ENCODE measurements at places on chromosomes 1 and 21.

DNA sequence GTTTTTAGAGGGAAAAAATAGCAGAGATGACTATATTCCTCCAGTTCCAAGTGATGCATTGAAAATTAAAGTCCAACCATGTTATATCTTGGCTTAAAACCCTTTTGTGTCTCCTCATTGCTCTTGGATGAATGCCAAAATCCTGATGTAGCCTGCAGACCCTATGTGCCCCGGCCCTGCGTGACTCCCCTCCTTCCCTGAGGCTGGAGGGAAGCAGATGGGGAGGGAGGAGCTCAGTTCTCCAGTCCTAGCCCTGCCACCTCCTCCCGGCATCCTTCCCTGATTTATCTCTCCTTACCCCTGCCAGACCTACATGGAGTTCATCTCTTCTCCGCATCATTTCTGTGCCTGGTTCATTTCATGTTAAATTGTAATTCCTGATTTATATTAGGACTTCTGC, 397.4 kb downstream of the PTPRU start:
- no peak for DNase-seq

DNA sequence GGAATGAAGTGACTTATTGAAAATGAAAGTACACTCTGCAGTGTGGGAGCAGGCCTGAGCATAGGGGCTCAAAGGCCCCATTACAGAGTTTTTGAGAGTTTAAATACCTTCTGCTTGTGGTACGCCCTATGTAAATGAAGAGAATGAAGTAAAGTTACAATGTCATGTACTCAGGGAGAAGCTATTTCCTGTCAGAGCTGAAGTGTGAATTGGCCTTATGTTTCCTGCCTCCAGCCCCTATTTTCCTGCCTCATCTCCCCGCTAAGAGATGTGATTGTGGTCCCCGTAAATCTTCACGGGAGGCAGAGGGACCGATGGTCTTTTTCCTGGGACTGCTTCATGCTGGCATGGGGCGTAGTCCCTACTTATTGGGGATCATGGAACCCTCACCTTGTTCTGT, 2.5 kb upstream of the ZNF683 start:
- no peak for DNase-seq

GRCh38 chr1:37147392-37147831, 113.1 kb upstream of the GRIK3 start:
- DNase-seq = no peak

DNA sequence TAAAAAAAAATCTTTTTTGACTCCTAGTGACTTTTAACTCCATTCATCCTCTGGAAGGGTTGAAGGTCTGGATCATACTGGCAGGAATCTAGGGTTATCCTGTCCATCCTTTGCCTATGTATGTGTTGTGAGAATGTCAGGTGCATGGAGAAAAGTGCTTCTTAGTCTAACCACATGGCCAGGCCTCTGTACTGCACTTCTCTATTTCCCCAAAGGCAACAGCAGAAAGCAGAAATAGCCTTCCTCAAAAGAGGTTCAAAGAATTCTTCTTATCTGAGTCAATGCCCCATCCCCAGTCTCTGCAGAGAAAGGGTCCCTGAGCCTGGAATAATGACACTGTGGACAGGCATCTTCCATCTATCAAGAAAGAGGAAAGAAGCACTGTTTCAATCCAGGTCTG, 85.7 kb upstream of the CD34 start:
- DNase-seq = no peak

- DNase-seq = no peak
Measured at GRCh38 chr21:45252448-45252925, 35.2 kb downstream of the POFUT2 start.

DNA sequence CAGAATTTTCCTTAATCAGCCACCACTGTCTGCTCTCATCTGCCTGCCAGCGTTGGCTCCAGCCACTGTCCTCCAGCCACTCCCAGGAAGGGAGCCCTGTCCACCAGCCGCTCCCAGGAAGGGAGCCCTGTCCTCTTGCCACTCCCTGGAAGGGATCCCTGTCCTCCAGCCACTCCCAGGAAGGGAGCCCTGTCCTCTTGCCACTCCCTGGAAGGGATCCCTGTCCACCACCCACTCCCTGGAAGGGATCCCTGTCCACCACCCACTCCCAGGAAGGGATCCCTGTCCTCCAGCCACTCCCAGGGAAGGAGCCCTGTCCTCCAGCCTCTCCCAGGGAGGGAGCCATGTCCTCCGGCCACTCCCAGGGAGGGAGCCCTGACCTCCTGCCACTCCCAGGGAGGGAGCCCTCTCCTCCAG, 726.5 kb downstream of the PTPRU start:
- DNase-seq = no peak

GRCh38 chr1:14108356-14109275, 408.6 kb downstream of the PRDM2 start:
- DNase-seq = no peak

DNA sequence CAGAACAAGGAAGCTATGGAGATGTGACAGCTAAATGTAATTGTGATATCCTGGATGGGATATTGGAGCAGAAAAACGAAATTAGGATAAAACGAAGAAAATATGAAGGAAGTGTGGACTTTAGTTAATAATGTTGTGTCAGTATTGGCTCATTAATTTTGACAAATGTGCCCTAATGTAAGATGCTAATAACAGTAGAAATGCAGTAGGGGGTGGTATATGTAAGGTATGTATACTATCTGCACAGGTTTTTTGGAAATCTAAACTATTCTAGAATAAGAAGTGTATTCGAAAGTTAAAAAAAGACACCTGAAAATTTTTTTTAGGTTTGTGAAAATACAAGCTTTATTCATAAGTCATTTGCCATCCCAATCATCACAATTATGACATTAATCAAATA, 421.4 kb upstream of the B3GALT2 start:
- DNase-seq = no peak

DNA sequence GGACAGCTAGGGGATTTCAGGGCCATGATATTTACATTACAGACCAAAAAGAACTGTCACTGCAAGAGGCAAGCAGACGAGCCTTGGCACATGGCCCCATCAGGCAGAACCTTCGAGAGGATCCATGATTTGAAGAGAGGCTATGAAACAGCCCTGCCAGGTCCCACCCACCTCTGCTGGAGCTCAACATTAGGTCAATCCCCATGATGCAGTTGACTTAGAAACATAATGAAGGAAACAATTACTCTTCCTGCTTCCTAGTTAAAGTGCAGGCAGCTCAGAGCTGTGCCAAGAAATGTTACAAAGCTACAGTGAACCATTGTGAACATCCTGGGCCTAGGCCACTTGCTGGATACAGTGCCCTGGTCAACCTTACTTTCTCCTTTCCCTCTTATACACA, 41.7 kb upstream of the PTCH2 start:
- no peak for DNase-seq

- DNase-seq = no peak
Measured at GRCh38 chr21:42706765-42707164, 53.3 kb downstream of the PDE9A start.

- no peak for DNase-seq
Measured at GRCh38 chr1:166950156-166950555, 25.2 kb downstream of the ILDR2 start.

- DNase-seq = no peak
Measured at GRCh38 chr1:174693085-174693484, 245.3 kb downstream of the GPR52 start.

- no peak for DNase-seq
Measured at GRCh38 chr1:18703041-18703621, 72.5 kb downstream of the PAX7 start.

- no peak for DNase-seq
Measured at GRCh38 chr1:9621032-9621431, 30.5 kb upstream of the PIK3CD start.

All from central memory CD8-positive, alpha-beta T cell (primary cell).